ENCODE measurements at places on chromosomes 12 and 14.

DNA sequence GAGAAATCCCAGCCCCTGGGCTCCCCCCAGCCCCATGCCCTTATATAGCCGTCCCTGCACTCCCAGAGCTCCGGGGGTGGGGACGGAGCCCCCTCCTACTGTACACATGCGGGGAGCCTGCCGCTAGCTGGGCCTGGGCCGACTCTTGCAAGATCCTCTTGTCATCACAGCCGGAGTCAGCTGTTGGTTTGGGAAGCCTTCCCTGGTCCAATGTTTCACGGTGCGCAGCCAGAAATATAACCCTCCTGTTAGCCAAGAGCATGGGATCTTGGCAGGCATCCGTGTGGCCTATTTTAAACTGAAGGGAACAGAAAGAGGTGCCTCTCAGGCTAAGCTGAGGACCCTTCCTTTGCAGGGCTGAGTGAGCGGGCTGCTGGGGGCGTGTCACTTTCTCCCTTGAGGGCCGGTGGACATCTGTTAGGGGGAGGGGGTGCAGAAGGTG, 175.3 kb downstream of the TSPAN9 start:
- no peak for DNase-seq

GRCh38 chr12:31267966-31268365, 58.0 kb downstream of the SINHCAF start:
- no peak for DNase-seq

DNA sequence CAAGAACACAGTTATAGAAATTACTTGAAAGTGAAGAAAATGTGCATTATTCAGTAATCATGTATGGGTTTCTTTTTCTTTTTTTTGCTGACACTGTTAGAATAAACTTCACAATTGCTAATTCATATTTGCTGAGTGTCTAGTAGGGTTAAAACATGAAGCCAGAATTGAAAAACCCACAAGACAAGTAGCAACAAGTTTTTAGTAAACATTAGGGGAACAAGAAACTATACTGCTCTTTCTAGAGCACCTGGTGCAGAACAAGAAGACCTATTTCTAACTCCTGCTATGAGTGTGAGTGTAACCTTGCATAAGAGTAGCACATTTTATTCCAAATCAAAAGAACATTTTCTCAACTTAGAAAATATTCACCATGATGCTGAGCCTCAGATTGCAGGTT, 83.2 kb downstream of the ITPR2 start:
- no peak for DNase-seq

- DNase-seq = no peak
Observed at GRCh38 chr14:76772300-76773187, 11.3 kb downstream of the VASH1 start.

- no peak for DNase-seq
Observed at GRCh38 chr12:130929363-130929762, 24.3 kb upstream of the ADGRD1 start.

DNA sequence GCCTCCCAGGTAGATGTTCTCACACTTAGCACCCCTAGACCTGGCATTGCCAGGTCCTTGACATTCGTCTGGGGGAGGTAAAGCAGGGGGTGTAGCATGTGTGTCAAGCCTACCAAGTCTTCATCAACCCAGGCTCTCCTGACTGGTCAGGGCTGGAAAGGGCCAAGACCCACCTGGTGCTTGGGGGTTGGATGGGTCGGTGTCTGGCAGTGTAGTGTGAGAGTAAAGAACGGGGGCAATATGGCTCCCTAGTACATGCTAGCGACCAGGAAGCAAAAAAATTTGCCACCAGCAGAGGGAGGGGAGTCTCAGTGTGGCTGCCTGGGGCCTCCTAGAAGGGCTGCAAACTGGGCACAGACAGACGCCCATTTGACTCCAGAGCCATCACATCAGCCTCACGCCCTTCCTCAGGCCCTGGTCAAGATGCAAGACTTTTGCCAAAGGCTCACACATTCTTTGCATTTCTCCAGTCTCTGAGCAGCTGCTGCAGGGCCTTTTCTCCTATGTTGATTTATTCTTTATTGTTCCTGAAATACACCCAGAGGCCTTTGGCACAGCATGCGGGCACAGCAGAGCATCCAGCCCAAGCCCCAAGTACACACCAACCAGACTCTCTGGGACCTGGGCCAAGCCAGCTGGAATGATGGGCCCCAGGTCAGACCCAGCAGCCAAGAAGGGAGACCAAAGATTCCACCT, 38.3 kb upstream of the PNMA1 start:
- DNase-seq = peak; percentile 47

DNA sequence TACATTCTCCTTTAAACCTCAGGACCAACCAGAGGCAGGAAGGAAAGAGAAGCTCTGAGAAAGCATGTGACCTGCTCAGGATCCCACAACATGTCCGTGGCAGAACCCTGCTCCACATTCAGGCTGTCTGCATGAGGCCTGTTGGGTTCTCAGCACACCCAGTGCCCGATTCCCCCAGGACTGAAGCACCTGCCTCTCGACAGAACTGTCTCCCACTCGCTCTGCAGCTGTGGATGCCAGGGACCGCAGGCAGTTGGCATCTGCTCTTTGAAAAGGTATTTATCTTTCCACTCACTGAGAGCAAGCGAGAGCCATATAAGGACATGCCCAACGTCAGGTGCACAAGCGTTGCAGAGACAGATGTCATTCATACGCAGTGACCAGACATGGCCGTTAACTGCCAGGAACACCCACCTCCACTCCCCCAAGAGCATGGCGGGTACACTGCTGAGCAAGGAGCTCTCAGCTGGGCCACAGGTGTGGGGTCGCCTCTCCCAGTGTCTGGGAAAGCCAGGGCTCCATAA, 18.9 kb downstream of the PITPNM2 start:
- no peak for DNase-seq

GRCh38 chr14:68657300-68658028, 135.4 kb downstream of the ZFP36L1 start:
- no peak for DNase-seq

DNA sequence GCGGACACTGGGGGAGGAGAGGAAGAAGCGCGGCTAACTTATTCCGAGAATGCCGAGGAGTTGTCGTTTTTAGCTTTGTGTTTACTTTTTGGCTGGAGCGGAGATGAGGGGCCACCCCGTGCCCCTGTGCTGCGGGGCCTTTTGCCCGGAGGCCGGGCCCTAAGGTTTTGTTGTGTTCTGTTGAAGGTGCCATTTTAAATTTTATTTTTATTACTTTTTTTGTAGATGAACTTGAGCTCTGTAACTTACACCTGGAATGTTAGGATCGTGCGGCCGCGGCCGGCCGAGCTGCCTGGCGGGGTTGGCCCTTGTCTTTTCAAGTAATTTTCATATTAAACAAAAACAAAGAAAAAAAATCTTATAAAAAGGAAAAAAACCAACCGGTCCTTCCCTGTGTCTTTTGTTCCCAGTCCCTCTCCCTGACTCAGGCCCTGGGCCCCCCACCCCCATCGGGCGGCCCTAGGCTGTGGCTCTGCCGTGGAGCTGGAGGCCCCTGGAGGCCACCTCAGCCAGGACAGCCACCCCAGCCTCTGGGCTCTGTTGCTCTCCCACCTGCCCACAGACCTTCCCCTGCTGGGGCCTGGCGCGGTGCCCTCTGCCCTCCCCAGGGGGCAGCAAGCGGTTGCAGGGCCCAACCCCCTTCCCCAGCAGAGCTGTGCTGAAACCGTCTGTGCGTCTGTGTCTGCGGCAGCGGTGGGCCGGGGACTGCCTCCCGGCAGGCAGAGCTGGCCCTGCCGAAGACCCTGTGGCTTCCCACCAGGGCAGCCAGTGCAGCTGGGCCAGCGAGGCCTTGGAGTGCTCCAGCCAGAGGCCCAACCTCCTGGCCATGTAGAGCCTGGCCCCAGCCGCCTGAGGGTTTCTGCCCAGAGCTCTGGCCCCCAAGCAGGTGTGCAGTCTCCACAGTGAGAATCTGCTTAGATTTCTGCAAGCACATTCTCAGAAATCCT, 4.0 kb upstream of the CRIP2 start:
- DNase-seq = no peak

GRCh38 chr12:58544281-58544680, 376.0 kb downstream of the LRIG3 start:
- no peak for DNase-seq

DNA sequence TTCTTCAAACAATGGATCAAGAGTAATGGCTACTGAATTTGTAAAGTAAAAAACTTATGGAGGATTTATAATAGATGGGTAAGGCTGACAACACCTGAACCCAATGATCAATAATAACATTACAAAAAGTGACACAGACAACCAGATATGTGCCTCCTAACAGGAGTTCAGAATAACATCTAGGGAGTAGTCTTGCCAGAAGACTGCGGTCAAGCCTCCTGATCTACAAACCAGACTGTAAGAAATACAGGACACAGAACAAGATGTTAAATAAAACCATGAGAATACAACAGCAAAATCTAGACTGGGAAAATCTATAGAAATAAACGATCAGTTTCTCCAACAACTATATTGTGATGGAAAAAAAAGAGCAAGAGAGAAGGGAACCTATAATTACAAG, 262.6 kb upstream of the TMTC1 start:
- no peak for DNase-seq

DNA sequence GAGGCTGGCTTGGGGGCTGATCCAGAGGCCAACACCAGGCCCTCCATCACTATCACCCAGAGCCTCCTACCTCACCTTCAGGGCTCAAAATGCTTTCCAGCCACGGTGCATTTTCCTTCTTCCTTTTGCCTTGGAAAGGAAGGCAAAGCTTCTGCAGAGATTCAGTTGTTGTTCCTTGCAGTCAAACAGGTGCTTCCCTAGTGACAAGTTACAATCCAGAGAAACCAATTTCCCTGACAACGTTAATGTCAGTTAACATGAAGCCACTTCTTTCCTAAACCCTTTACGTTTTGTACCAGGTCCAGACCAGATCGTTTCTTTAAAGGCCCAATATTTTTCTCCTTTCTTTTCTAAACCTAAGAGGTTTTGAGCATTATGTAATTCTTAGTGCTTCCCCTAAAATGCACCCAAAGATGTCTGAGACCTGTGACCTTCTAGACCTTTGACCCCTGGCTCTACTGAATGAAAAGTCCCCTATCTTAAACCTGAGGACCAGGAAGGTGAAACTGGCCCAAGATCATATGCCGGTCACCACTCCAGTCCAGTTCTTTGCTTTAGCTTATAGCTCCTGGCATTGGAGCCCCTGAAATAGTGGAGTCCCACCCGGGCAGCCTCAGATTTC, 211.5 kb downstream of the SLC41A2 start:
- no peak for DNase-seq

DNA sequence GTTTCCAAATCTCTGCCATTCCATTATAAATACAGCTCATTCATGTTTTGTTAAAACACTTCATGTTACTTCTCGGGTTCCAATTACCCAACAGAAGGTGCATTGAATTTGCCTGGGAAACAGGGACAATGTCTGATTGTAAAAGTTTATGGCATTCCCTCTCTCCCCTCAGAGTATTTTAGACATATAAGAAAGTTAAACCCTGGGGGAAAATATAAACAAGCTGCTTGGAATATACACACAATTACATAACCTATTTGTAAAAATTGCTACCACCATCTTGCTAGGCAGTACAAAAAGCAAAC, 60.0 kb downstream of the BTG1 start:
- no peak for DNase-seq

GRCh38 chr12:34363050-34363673, 340.9 kb downstream of the ALG10 start:
- DNase-seq = no peak

- DNase-seq = no peak
Observed at GRCh38 chr12:121888083-121888477, 510 bp upstream of the PSMD9 start.

DNA sequence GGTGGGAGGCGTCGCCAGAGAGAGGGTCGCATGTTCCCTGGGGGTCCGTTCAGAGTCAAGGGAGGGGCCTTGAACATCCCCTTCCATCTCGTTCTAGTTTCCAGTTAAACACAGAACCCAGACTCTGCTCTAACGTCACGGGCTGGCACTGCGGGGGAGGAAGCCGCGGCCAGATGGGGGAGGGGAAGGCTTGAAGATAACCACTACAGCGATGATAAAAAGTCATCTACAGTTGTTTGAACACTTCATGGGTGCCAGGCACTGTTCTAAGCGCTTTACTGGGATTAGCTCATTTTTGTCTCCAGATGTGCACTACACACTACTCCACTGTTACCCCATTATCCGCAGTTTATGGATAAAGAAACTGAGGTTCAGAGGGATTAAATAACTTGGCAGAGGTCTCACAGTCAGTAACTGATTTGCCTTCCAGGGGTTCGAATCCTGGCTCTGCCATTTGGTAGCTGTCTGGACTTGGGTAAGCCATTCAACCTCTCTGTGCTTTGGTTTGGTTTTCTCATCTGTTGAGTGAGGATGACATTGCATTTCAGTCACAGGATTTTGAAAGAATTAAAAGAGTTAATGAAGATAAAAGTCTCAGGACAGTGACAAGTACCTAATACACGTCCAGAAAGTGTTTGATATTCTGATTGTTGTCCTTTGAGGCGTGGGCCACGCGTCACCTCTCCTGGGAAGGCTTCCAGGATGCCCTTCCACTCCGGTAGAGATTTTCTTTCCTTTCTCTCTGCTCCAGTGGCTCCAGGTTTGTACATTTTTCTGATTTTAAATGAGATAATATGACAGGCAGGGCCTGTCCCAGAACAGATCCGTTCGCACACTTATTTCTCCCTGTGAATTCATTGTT, 798 bp upstream of the RASAL1 start:
- DNase-seq = no peak

DNA sequence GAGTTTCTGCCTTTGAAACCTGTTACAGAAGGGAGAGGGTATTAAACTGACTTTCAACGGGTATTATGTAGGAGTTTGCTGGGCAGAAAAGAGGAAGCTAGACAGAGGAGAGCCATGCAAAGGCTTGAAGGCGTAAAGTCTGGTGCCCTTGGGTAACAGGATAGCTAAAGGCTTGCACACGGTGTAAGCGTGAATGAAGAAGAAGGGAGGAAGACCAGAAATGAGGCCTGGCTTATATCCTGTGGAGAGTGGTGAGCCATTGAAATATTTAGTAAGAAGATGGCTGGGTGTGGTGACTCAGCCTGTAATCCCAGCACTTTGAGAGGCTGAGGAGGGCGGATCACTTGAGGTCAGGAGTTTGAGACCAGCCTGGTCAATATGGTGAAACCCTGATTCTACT, 22.6 kb downstream of the SUDS3 start:
- no peak for DNase-seq

DNA sequence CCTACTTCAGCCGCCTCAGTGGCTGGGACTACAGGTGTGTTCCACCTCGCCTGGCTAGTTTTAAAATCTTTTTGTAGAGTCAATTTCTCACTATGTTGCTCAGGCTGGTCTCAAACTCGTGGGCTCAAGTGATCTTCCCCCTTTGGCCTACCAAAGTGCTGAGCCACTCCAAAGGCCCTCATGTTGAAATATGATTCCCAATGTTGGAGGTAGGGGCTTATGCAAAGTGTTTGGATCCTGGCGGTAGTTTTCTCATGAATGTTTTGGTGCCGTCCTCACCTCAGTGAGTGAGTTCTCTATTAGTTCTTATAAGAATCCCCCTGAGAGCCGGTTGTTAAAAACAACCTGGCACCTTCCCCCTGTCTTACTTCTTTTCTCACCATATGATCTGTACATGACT, 784.6 kb downstream of the TMTC2 start:
- DNase-seq = no peak

GRCh38 chr12:95102916-95103671, 29.7 kb upstream of the NR2C1 start:
- DNase-seq = peak; percentile 23

- DNase-seq = no peak
Observed at GRCh38 chr12:124862768-124863415, 772 bp downstream of the SCARB1 start.

- DNase-seq = no peak
Observed at GRCh38 chr14:26849514-26849913, 251.7 kb upstream of the NOVA1 start.

Measured in T1000 (cell line).